ENCODE measurements at places on chromosomes 7 and 10. TPM values are rescaled to one million over a fixed set of nuclear protein-coding genes. Genes with fewer than 3 reads are reported as not detected.

PRKCQ gene
- total RNA-seq = 0.85 TPM

RSPH10B gene
- total RNA-seq = 0.18 TPM

DPP6 gene
- total RNA-seq = 3.9 TPM

NOS3 gene
- total RNA-seq = 2.9 TPM

LIPK gene
- not detected for total RNA-seq

NEUROD6 gene
- total RNA-seq = not detected

TMEM273 gene
- 4.3 TPM for total RNA-seq

CPN1 gene
- total RNA-seq = not detected

ZNF273 gene
- 5.9 TPM for total RNA-seq

GPR37 gene
- total RNA-seq = 0.08 TPM

ZP3 gene
- 11.2 TPM for total RNA-seq

FRMPD2 gene
- 0.69 TPM for total RNA-seq

PILRA gene
- 25.9 TPM for total RNA-seq

GIMAP7 gene
- 7.5 TPM for total RNA-seq

PSMG3 gene
- total RNA-seq = 15.9 TPM

CCDC172 gene
- total RNA-seq = not detected

SFXN2 gene
- 13.2 TPM for total RNA-seq

All from ovary (tissue), 10 donors.